ENCODE measurements at places on chromosomes 3 and 15.

DNA sequence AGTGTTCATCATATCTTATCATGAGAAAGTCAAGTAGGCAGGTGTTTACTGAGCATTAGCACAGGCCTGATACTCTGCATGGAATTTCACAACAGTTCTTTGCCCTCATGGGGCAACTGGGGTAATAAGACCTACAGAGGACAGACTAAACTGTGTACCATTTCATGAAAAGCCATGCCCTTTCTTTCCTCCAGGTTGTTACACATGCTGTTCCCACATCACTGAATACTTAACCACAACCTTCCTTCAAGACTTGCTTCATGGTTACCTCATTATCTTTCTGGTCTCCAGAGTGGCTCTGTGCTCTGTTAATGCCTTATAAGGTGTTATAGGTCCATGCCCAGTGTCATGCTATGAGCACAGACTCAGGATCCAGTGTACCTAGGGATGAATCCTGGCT lies 28.2 kb upstream of the RSL24D1 start:
- no peak for DNase-seq

DNA sequence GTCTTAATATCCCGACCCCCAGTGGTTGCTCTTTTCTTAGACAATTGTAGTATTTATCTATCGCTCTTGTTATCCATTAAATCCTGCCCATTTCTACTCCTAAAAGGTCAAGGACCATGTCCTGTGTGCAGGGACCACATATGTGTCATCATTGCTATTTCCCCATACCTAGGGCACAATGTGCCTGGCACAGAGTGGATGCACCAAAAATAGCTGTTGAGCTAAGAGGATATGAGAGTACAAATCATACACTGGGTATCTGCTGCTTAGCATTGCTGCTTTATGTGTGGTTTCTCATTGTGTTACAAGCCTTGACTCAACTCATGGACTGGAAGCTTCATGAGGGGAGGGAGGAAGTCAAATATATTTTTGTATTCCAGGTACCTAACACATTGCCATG lies 3.4 kb upstream of the MITF start:
- DNase-seq = peak; percentile 33

DNA sequence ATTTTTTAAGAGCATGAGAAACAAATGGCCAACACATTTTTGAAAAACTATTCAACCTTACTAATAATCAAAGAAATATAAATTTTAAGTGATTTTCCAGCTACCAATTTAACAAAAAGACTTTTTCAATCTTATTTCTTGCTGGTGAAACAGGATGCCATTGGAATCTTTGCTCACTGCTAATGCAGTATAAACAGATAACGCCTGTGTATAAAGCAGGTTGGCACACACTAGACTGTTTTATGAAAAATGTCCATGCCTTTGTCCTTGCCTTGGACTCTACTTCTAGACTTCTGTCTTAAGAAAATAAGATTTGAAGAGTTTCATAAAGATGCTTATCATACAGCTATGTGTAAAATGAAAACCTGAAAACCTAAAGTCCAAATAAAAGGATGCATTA lies 5.0 kb upstream of the VGLL4 start:
- no peak for DNase-seq

DNA sequence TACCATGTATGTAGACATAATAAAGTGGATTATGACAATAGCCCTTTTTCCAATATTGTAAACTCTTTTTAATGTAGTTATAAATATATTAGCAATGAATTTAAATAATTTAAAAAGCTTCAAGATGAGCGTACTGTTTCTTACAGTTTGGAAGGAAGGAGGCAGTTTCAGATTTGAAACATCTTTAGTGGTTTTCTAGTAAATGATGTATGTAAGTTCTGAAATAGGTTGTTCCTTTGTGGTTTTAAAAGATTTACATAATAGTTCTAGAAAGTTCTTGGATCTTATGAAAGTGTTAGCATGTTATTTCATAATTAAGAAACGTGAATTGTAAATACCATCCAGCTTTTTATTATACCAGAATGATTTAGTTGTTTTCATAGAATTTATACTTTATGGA lies 16.0 kb downstream of the DNAJC19 start:
- no peak for DNase-seq

DNA sequence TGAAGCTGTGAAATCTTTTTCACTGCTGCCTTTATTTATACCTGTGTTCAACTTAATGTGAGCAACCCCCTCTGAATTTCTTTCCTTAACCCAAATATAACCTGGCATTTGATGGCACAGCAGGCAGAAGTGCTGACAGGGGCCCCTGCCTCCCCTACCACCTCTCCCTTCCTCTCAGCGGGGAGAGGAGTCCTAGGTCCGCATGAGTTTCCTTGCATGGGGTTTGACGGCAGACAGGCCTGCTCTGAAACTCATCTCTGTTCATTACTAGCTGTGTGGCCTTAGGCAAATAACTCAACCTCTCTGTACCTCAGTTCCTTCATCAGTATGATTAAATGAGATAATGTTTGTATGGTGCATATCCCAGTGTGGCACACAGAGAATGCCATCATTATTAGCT lies 79.7 kb downstream of the SEC22A start:
- DNase-seq = no peak

DNA sequence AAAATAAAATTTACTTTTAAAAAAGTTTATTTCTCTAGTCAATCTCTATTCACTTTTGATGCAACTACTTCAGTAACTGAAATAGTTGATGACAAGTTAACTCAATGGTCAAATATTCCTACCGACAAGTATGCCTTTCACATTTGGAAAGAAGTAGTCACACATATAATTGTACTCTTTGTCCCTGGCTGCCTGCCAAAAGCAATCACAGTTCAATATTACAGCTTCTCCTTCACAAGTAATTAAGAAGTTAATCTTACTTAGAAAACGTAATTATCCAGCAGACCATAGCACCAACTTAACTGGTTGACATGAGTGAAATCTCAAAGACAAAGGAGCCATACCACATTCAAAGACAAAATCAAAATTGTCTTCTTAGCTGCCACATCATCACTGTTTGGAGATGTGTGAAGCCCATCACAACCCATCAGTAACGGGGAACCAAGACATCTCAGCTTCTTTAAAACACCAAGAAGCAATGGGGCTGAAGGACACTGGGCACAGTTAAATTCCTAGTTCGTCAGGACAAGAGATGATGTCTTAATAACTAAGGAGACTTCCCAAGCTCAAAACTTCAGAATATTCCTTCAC lies 86.1 kb downstream of the PLCH1 start:
- DNase-seq = no peak

DNA sequence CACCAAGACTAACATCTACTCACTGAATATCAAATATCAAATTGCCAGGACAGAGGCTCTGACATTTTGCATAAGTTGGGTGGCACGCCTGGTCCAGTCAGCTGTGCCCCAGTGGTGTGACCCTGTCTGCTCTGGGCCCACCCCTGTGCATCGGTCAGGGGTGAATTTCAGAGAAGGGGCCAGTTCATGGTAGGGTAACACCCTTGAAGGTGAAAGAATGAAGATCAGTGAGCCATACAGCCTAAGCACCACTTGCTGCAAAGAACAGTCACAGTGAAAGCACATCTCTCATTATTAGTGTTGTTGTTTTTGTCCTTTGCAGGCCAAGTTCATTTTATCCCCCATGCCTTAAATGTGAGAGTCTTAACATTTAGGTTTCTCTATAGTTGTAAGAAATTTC lies 86.8 kb downstream of the MYRIP start:
- no peak for DNase-seq

DNA sequence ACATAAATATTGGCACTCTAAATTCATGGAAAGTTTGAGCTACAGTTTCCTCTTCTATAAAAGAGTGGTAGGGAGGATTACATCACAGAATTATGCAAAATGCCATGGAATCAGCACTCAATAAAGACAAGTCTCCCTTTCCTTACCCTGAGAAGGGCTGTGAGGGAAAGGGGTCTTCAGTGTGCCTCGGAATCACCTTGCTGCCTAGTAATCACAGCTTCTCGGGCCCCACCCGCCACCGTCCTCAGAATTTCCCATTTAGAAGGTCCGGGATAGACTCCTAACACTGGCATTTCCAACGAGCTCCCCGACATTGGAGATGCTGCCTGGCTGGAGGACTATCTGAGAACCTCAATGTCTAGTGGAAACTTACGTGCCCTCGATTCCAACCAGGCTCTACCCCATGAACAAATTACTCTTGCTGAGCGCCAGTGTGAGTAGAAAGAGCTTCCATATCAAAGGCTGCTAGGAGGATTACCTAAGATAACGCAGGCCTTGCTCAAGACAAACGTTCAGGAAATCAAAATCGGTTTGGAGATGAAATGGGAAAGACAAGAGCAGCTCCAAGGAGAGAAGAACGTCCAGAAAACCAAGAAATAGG lies 92.1 kb upstream of the CHD2 start:
- peak; percentile 76 for DNase-seq

GRCh38 chr3:37144806-37145205 lies 29.6 kb downstream of the LRRFIP2 start:
- DNase-seq = no peak

GRCh38 chr3:63968612-63969350 lies 54.5 kb downstream of the PSMD6 start:
- DNase-seq = no peak

- DNase-seq = no peak
Observed at GRCh38 chr3:56837196-56837955, 35.6 kb upstream of the ARHGEF3 start.

GRCh38 chr3:172147113-172147818 lies 107.9 kb downstream of the FNDC3B start:
- DNase-seq = no peak

- peak; percentile 81 for DNase-seq
Observed at GRCh38 chr3:186821429-186822387, 15.4 kb upstream of the RFC4 start.
